ENCODE measurements at places on chromosomes 7 and 10.

DNA sequence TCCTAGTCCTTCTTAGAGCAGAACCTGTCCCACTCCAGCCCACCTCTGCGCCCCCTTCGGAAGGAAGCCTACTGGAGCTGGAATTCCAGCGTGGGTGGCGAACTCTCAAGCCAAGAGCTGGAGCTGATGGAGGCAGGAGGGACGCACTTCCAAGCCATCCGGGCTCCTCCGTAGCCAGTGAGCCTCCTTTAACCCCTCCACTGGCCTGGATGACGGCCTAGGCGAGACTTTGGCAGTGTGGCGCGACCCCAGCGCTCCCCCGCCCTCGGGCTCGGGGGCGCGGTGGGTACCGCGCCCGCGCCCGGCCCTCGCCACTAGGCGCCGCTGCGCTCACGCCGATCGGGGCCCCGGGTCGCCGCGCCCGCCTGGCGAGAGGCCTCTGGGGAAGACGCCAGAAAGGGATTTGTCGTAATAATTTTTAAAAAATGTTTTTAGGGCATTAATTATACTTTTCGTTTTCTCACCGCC lies 5.1 kb upstream of the EMX2 start:
- no peak for DNase-seq

DNA sequence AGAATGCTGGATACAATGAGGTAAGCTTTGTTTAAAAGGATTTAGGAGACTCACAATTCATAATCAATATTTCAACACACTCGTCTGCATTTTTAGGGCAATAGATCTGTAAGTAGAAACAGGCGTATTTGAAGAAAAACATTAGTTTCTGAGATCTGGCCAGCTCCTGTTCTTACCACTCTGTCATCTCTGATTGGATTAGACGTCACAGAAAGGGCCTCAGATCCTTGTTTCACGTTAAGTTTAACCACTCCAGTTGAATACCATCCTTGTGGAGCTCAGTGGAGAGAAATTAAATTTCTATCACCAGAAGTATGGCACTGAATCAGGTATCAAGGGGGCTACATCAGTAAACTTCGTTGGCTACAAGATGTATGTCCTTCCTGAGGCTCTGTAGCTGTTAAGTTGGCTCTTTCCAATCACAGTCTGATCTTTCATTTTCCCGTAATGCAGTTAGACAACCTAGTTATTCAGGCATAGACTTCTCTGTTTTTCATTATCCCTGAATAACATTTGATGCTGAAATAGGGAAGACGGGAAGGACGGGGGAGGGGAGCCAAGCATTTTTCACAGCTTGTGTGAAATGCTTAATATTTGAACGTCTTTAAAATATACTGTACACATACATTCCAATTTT lies 659.2 kb upstream of the GALNT17 start:
- DNase-seq: no peak

GRCh38 chr10:128257428-128257827 lies 131.2 kb upstream of the MKI67 start:
- no peak for DNase-seq

DNA sequence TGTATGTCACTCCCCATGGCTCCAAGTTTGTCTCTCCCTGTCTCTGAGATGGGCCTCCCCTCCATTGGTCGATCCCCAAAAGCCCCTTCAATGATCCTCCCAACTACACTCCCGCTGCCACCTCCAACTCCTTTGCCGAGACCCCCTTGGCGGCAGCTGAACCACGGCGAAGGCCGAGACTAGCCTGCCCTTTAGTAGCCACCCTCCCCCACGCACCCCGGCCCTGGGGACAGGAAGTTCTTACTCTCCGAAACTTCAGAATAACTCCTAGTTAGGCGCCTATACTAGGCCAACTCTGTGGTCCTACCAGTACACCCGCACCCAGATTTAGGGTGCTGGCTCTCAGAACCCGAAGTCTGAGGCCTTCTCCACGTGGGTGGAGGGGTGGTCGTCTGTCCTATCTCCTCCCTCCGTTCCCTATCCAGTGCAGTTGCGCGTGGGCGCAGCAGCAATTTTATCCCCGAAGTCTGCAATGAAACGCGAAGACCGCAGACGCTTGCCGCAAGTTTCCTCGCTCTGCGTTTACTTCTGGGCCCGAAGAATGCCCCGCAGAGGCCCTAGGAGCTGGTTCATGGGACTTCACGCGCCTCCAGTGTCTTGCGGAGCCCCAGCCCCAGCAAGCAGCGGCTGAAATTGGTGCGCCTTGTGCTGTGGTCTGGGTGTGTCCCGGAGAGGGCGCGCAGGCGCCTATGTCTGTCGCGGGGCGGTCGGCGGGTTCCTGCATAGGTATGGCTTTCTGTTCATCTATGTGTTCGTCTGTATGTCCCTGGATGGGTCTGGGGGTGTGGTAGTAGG lies 82.6 kb upstream of the SLF2 start:
- no peak for DNase-seq

- no peak for DNase-seq
Measured at GRCh38 chr10:11601670-11602069, 9.8 kb downstream of the USP6NL start.

All from Right ventricle myocardium inferior (tissue), 1 donor.